ENCODE measurements at places on chromosomes 16 and 17. TPM values are rescaled to one million over a fixed set of nuclear protein-coding genes. Genes with fewer than 3 reads are reported as not detected.
A peak's percentile ranks its signal among the peaks of the same experiment; 100 is the strongest.

DNA sequence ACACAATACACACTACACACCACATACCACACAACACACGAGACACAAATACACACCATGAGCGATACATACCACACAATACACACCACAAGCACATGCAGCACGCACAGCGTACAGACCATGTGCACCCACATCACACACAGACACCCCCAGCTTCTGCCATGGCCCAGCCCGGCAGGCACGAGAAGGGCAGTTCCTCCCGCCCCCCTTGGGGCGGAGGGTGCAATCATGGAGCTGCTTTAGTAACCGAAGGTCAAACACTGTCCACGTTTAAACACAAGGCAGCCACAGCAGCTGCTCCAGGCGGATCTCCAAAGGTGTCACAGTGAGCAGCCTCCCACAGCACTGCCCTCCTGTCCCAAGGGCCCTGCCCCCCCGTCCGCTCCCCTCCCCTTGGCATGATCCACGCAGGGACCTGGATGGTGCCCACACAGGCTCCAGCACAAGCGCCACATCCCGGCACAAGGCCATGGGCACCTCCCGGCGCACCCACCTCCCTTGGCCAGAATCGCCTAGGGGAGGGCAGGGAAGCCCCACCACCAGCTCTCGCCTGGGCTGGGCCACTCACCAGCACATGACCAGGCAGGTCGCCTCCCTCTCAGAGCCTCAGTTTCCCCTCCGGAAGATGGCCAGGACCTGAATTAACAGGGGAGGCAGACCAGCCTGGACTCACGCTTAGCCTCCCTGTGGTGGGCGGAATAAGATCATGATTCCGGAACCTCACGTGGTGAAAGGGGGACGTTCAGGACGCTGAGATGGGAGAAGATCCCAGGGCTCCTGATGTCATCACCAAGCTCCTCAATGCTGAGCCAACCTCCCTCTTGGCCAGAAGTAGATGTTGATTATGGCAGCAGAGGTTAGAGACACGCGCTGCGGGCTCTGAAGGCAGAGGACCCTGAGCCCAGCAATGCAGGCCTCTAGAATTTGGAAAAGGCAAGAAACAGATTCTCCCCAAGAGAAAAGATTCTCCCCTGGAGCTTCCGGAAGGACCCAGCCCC lies 32.6 kb upstream of the ZNF469 start:
- H3K36me3 ChIP-seq = no peaks in the 10 kb centered on the region
- DNase-seq = no peak
- H3K4me1 ChIP-seq = peaks cover 3% of the 10 kb centered on the region
- no peaks in the 10 kb centered on the region for H3K27me3 ChIP-seq
- no peak overlapping the region for H3K27ac ChIP-seq
- H3K4me3 ChIP-seq = no peak overlapping the region

DNA sequence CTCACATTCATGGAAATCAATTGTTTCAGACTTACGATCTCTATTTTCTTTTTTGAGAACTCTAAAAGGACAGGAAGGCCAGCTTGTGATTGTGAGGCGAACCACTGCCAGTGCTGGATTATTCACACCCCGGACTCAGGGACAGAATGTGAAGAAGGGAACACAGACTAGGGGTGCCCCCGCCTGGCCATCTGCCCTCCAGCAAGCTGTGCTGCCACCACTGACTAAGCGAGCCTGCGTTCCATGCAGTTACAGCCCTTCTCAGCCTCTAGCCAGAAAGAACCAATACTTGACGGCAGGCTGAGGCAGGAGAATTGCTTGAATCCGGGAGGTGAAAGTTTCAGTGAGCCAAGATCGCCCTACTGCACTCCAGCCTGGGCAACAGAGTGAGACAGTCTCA lies 2.8 kb downstream of the HAGH start:
- H3K27ac ChIP-seq = no peak overlapping the region
- DNase-seq = peak; percentile 55
- H3K36me3 ChIP-seq = peaks cover 2% of the 10 kb centered on the region
- peaks cover 20% of the 10 kb centered on the region for H3K4me1 ChIP-seq

DNA sequence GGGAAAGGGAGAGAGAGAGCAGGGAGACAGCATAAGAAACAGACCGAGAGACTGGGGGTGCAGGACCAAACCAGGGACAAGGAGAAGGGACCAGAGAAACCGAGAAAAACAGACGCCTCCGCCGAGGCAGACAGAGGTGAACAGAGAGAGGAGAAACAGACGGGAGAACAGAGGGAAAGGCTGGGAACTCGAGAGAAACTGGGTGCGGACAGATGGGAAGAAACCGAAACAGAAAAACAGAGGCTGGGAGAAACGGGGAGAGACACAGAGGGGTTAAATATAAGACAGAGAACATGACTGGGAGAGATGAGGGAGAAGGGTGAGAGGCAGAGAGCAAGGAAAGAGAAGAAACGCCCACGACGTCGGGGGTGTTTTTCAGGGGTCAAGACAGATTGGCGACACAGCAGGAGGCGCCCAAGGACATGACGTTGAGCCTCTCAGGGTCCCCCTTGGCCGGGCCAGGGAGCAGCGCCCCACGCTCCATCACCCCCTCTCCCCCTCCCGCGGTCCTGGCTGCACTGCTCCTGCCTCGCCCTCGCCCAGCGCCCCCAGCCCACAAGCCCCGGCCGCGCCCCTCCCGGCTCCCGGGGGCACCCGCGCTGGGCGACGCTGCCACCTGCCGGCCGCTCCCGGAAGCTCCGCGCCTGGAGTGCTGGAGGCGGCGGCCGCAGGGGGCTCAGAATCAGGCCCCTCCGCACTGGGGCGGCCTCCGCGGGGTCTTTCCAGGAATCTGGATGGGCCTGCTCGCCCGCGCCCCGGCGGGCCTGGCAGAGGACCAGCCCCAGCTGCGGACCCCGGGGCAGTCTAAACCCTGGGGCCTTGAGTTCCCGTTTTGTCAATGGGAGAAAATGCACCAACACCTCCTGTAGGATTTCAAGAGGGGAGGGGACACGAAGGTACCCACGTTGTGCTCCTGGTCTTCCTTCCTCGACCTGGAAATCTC lies 1.3 kb upstream of the TMEM92 start:
- peak; percentile 74 for DNase-seq
- peaks cover 39% of the 10 kb centered on the region for H3K27me3 ChIP-seq
- H3K36me3 ChIP-seq = no peaks in the 10 kb centered on the region
- H3K27ac ChIP-seq = no peak overlapping the region
- peaks cover 5% of the 10 kb centered on the region for H3K4me1 ChIP-seq

The ZP2 gene
- not detected for total RNA-seq

The KLHL10 gene
- 0.21 TPM for total RNA-seq

The CX3CL1 gene
- not detected for total RNA-seq

- no peak overlapping the region for H3K27ac ChIP-seq
- H3K27me3 ChIP-seq = no peaks in the 10 kb centered on the region
- DNase-seq = no peak
- no peaks in the 10 kb centered on the region for H3K36me3 ChIP-seq
- no peak overlapping the region for H3K4me3 ChIP-seq
- H3K4me1 ChIP-seq = peaks cover 8% of the 10 kb centered on the region
Observed at GRCh38 chr17:7112510-7113108, 2.0 kb downstream of the ASGR2 start.

The FBXO39 gene
- total RNA-seq = 0.19 TPM

DNA sequence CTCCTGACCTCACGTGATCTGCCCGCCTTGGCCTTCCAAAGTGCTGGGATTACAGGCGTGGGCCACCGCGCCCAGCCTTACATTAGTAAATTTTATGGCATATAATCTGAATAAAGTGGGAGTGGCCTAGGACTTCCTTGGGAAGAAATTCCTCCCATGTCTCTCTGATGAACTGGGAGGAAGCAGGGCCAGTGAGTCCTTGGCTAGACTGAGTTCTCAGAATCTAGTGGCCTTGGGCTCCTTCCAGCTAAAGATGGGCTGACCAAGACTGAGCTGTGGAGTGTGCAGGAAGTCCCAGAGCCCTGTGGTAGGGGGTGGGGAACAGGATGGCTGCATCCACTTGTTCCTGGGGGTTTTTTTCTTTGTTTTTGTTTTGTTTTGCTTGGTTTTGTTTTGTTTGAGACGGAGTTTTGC lies 10.0 kb upstream of the NAGLU start:
- peaks cover 2% of the 10 kb centered on the region for H3K27me3 ChIP-seq
- H3K4me1 ChIP-seq = peaks cover 31% of the 10 kb centered on the region
- H3K36me3 ChIP-seq = peaks cover 11% of the 10 kb centered on the region
- H3K4me3 ChIP-seq = no peak overlapping the region

DNA sequence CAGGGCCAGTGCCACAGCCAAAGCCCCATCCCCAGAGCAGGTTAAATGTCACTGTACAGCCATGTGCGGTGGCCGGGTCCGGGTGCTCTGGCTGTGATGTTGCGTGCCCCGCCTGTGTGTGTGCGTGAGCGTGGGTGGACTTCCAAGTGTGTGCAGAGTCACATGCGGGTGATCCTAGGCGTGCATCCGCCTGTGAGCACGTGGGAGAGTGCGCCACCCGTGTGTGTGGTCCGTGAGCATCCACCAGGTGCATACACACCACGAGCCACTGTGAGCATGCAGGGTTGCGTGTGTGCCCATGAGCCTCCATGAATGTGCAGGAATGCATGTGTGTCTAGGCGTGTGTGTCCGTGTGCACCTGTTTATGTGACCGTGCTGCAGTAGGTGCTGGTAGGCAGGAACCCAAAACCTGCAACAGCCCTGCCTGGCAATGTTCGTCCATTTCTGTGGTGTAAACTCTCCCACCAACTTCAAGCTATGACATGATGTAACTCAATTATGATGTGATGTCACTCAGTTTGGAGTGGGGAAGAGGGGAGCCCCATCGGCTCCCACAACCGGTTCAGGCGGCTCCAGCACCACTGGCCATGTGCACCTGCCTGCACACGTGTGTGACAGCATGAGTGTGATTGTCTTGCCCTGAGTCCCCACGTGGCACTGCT lies 37.6 kb upstream of the ACSF3 start:
- H3K36me3 ChIP-seq = no peaks in the 10 kb centered on the region
- H3K4me1 ChIP-seq = no peaks in the 10 kb centered on the region
- no peaks in the 10 kb centered on the region for H3K27me3 ChIP-seq
- H3K27ac ChIP-seq = no peak overlapping the region
- H3K4me3 ChIP-seq = no peak overlapping the region
- DNase-seq = no peak

The PPY gene
- not detected for total RNA-seq

The TEX19 gene
- total RNA-seq = not detected

DNA sequence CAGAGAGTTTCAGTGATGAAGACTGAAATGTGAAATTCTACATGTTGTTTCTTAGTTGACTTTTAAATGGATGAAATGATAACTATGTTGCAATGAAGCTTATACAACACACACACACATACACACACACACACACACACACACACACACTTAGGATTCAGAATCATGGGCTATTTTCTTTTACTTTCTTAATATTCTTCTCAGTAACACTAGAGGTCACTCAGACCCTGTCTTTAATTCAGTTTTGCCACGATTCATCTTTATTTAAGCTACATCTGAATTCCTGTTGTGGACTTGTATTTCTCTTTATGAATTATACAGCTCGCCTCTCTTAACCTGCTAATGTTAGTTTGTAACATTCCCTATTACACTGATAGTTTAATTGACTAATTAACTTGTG lies 109.6 kb upstream of the GOT2 start:
- H3K27ac ChIP-seq = no peak overlapping the region
- no peaks in the 10 kb centered on the region for H3K36me3 ChIP-seq
- no peak for DNase-seq
- H3K4me1 ChIP-seq = no peaks in the 10 kb centered on the region
- H3K27me3 ChIP-seq = peaks cover 4% of the 10 kb centered on the region
- H3K4me3 ChIP-seq = no peak overlapping the region

The BCL6B gene
- total RNA-seq = 0.46 TPM

DNA sequence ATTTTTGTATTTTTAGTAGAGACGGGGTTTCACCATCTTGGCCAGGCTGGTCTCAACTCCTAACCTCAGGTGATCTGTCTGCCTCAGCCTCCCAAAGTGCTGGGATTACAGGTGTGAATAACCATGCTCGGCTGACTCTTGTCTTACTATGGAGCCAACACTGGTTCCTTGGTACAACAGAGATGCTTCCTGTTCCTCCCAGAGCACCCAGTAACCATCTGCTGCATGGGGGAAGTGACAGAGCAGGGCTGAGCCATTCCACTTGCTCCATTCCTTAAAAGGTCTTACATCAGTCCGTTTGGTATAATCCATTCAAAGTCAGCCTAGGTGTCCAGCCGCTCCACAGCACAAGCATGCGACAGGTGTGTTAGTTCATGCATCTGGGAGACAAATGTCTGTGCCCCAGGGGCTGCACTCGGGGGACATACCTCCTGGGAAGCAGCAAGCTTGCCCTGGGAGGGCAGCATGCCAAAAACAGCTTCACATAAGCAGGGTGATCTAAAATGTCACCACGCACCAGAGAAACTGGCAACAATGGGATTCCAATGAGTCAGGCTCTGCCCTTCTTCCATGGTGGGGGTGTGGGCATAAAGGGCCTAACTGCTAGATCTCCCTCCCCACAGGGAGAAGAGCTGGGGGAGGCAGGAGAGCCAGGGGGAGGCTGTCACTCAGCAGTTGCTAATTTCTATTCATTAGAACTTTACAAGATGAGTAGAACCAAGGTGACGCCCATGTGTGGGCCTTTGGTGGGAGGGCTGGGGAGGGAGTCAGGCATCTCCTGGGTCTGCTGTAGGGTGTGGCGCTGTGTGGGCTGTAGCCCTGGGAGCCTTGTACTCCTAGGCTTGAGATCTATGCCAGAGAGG lies 35.5 kb downstream of the PIPOX start:
- DNase-seq = no peak
- no peaks in the 10 kb centered on the region for H3K27me3 ChIP-seq
- H3K36me3 ChIP-seq = peaks cover 6% of the 10 kb centered on the region
- no peak overlapping the region for H3K27ac ChIP-seq
- no peaks in the 10 kb centered on the region for H3K4me1 ChIP-seq
- no peak overlapping the region for H3K4me3 ChIP-seq

DNA sequence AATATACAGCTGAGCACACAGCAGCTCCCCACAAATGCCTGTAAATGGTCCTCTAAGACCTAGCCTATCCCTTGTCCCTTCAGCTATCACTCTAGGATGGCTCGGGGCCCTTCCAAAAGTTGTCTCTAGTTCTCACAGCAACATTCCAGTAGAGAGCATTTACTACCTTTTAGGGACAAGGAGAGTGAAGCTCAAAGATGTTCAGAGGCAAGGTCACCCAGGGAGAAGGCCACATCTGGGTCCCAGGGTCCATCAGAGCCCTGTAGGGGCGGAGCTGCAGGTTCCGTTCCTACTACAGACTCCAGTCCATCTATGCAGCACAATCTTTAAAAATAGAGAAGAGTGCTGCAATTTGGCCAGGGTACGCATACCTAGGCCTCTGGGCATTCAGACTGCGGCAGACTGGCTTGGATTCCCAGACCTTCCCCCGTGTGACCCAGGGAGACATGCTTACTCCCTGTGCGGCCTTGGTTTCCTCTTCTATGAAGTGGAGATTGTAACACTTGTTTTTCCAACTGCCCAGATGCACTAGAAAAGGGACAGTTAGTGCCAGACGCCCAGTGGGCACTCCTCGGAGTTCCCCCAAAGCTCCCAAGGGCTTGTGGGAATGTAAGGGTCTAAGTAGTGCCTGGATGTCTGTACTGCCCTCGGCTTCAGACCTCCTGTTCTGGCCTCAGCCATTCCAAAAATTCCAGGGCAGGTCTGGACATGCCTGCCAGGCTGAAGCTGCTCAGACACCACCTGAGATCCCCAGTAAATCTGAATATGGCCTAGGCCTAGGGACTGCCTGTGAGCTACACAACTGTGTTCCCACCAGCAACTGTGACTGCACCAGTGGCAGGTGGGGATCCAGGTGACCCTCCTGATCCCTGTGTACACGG lies 2.5 kb downstream of the SLC12A4 start:
- DNase-seq = no peak
- no peak overlapping the region for H3K27ac ChIP-seq
- no peak overlapping the region for H3K4me3 ChIP-seq
- H3K36me3 ChIP-seq = peaks cover 8% of the 10 kb centered on the region

The CPHXL2 gene
- not detected for total RNA-seq

All from activated CD4-positive, alpha-beta T cell treated with anti-CD3 and anti-CD28 coated beads for 36 hours (primary cell).